Fibroblast of lung (primary cell): ENCODE measurements at places on chromosomes 4 and X. TPM values are rescaled to one million over a fixed set of nuclear protein-coding genes. Genes with fewer than 3 reads are reported as not detected.

The HMX1 gene
- not detected in 2 replicates for total RNA-seq

The MAGEA11 gene
- total RNA-seq: not detected in 2 replicates

- no peak overlapping the region for H3K27ac ChIP-seq
- no peaks in the 10 kb centered on the region for H3K27me3 ChIP-seq
- no peak for DNase-seq
- H3K4me3 ChIP-seq: no peak overlapping the region
These were observed 106.7 kb downstream of the SPATA18 start for GRCh38 chr4:52157641-52158316.

DNA sequence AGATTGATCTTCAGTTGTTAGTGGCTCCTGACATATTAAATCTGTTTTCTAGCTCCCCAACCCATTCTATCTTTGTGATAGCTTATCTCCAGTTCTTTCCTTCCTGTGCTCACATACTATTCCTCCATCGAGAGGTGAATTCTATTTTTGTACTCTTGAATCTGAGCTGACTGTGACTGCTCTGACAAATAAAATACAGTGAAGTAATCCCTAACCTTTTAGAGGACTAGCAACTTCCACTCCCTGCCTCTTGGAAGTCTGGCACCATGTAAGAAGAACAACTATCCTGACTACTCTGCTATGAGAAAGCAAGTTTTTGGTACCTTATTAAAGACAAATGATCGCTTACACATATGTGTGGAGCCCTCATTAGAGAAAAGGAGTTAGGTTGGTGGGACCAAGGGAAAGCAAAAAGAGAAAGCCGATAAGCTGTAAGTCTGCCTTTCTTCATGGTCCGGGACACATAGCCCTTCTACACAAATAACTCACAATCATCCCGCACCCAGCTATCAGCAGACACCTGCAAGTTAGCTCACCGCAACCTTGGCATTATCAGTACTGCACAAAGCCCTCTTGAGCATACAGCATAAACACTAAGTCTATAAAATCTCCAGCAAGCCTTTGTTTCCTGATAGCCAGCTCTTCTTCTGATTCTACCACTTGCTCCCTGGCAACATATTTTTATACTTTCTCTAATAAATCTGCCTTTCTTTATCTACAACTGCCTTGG lies 13.5 kb upstream of the PPM1K start:
- H3K4me1 ChIP-seq: no peaks in the 10 kb centered on the region
- no peak overlapping the region for H3K4me3 ChIP-seq
- no peaks in the 10 kb centered on the region for H3K27me3 ChIP-seq
- H3K36me3 ChIP-seq: no peaks in the 10 kb centered on the region

- DNase-seq: no peak
- peaks cover 9% of the 10 kb centered on the region for H3K4me1 ChIP-seq
- H3K27me3 ChIP-seq: no peaks in the 10 kb centered on the region
- H3K36me3 ChIP-seq: no peaks in the 10 kb centered on the region
- H3K4me3 ChIP-seq: peak overlapping the region; percentile 88
- H3K27ac ChIP-seq: peak overlapping the region; percentile 99
These were observed 688 bp downstream of the UFSP2 start for GRCh38 chr4:185424905-185425646.

GRCh38 chr4:10643600-10644425 lies 40.8 kb downstream of the CLNK start:
- no peak for DNase-seq
- H3K4me1 ChIP-seq: no peaks in the 10 kb centered on the region
- H3K4me3 ChIP-seq: no peak overlapping the region
- no peaks in the 10 kb centered on the region for H3K36me3 ChIP-seq

DNA sequence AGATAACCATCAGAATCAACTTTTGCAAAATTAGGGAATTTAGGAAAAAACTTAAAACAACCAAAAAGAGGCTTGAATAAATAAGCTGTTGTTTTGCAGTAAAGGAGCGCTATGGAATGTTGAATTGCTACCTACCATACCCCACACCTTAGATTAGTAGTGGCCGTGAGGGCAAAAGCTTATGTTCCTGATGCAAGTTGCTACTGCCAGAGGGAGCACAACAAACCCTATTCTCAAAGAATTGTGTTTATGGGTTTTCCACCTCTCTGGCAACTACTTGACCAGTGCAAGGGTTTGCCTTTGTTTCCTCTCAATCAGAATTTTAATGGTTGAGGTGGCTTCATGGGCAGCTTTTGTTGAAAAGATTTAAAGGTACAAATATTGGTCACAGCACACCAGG lies 268.1 kb downstream of the LAS1L start:
- no peaks in the 10 kb centered on the region for H3K36me3 ChIP-seq
- no peak overlapping the region for H3K4me3 ChIP-seq
- no peaks in the 10 kb centered on the region for H3K27me3 ChIP-seq
- no peak overlapping the region for H3K27ac ChIP-seq
- no peaks in the 10 kb centered on the region for H3K4me1 ChIP-seq
- no peak for DNase-seq
